Small intestine (tissue), 16 donors: ENCODE measurements at places on chromosomes 12 and 14.

DNA sequence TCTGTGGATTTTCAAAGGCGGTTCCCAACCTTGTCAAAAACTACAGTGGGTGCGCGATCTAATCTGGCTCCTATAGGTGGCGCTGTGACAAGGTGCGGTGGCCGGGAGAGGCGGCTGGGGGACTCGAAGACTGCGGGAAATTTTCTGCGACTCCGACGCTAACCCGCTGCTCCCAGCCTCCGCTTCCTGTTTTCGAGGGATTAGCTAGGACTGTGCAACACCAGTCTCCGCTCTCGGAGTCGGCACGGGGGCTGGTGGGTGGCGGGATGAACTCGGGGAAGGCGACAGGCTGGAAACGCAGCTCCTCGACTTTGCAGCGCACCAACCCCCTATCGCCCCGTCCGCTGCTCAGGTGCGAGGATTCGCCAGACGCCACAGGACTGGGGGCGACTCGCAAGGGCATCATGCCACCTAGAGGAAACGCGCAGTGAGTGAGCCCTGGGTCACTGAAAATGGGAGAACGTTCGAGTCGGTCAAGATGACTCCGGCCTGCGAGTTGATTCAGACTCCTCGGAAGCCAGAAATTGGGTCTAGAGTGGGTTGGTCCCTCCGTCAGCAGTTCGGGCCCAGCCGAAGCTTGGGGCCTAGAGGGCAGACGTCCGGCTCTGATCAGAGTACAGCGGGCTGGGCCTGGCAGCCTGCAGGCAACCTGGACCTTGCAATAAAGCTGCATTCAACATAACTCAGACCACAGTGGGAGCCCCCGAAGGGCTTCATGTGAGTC, 5.5 kb upstream of the PAX9 start:
- peak; percentile 20 for DNase-seq

- DNase-seq = peak; percentile 76
These were observed 349.7 kb upstream of the FAR2 start for GRCh38 chr12:28799348-28799747.

- DNase-seq = no peak
These were observed 25.0 kb downstream of the NTF3 start for GRCh38 chr12:5456906-5457305.

DNA sequence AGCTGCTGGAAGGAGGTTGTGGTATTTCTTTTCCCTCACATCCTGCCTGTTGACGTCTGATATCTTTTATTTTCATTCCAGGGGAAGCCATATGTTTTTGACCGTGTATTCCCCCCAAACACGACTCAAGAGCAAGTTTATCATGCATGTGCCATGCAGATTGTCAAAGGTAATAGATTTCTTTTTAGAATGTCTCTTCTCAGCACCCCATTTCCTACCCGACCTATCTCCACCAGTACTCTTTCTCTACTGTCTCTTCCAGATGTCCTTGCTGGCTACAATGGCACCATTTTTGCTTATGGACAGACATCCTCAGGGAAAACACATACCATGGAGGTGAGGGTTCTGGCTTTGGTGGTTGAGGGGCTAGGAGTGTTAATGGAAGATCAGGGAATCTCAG, 13.5 kb downstream of the KIF5A start:
- DNase-seq = no peak

DNA sequence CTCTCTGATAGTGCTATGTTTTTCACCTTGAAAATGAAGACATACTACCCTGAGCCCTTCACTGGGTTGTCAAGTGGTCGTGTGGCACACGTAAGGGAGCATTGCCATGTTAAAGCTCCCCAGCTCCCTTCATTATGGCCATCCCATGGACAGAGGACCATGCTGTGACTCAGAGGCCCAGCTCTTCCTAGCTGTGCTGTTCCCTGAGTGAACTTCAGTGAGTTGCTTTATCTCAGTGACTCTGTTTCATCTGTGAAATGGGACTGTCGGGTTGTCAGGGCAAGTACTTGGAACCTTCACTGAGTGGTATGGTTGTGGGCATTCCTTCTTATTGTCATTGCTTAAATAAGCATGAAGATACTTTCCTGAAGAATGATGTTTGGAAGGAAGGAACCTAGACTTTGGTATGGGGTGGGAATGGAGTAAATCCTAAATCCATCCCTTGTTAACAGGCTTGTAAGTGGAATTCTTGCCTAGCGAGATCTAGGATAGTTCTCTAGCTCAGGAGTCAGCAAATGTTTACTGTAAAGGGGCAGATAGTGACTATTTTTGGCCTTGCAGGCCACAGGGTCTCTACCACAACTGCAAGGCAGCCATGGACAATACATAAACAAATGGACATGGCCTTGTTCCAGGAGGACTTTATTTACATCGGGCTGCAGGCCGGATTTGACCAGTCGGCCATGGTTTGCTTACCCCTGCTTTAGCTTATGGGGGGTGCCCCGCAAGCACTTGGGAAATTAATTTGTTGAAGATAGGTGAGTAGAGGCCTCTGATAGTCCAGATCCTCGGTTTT, 283.5 kb downstream of the ZFP36L1 start:
- DNase-seq = no peak
